ENCODE measurements at places on chromosomes 2 and 18.

DNA sequence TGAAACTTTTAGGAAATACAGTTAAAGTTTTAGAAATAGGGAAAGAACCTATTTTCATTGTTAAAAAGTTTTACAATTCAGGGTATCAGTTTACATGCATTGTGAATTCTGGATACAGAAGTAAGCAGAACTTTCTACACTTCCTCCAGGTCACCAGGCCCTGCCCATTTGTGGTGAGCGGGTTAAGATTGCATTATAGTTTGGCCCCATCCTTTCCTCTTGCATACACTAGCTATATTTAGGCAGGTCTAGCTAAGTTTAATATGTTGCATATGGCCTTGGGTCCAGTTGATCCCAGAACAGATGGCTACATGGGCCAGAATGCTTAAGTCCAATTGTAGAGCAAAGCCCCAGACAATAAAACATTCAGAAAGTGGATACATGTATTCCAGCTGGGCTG, 4.8 kb downstream of the VWA3B start:
- H3K4me3 ChIP-seq, result no peak overlapping the region
- no peaks in the 10 kb centered on the region for H3K36me3 ChIP-seq
- no peak overlapping the region for H3K27ac ChIP-seq
- DNase-seq, result no peak
- no peaks in the 10 kb centered on the region for H3K27me3 ChIP-seq

DNA sequence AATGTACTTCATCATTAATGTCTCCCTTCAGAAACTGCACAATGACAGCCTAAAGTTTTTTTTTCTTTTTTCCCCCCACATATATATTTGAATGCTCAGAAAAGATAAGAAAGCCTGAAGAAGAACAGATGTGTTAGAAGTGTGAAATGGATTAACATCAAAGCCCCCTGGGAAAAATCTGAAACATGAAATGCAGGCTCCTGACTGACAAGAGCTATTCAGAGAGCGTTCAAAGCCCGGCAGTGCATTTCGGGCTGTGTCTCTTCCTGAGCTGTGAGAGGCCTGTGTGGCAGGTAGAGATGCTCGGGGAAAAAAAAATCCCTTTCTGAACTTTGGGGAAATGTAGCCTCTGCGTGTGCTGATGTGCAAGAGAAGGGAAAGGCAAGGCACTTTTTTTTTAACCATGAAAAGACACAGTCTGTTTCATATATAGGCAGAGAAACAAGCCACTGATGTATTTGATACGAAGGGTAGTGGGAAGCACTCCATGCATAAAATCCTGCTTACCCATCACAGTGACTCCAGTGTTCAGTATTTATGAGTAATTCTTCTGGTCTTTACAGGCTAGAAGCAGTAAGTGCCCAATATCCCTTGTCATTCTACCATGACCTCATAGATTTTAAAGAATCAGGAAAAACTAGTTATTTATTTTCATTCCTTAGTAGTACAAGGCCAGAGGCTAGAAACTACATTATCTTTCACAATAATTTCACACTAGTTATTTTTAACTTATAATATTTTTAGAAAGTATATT, 1574.2 kb upstream of the PIK3C3 start:
- no peaks in the 10 kb centered on the region for H3K36me3 ChIP-seq
- H3K27ac ChIP-seq, result no peak overlapping the region
- no peak for DNase-seq
- H3K27me3 ChIP-seq, result no peaks in the 10 kb centered on the region
- no peak overlapping the region for H3K4me3 ChIP-seq

GRCh38 chr2:2563309-2563860, 232.3 kb upstream of the MYT1L start:
- no peaks in the 10 kb centered on the region for H3K27me3 ChIP-seq
- H3K4me1 ChIP-seq, result no peaks in the 10 kb centered on the region
- no peak for DNase-seq
- H3K27ac ChIP-seq, result no peak overlapping the region

DNA sequence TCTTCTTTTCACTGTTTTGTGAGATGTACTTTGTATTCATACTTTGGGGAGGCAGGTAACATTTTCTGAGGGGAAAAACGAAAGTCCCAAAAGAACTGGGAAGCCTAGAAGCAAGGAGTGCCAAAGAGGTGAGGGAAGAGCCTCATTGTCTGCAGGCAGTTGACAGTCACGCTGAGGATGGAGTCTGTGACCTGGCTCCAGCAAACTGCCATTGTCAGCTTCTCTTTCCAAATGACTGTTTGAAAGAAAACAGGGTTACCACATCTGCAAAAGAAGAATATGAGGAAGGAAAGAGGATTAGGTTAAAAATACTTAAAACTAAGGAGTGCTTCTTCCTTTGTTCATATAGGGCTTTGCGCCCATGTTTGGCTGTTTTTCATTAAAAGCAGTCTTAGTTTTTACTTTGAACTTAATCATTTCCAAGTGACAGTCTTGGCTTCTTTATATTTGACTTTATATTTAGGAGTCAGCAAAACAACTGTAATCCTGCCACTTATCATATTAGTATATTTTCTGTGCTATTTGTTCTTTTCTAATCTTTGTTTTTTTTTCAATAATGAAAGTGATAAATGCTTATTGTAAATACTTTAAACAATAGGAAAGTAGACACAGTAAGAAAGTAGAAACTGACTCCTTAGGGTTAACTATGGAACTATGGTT, 35.0 kb downstream of the CERS6 start:
- H3K4me3 ChIP-seq, result no peak overlapping the region
- no peaks in the 10 kb centered on the region for H3K4me1 ChIP-seq
